ENCODE measurements at places on chromosomes 12 and 14.

- no peak for DNase-seq
These were observed 97.5 kb downstream of the ZFP36L1 start for GRCh38 chr14:68695326-68695768.

DNA sequence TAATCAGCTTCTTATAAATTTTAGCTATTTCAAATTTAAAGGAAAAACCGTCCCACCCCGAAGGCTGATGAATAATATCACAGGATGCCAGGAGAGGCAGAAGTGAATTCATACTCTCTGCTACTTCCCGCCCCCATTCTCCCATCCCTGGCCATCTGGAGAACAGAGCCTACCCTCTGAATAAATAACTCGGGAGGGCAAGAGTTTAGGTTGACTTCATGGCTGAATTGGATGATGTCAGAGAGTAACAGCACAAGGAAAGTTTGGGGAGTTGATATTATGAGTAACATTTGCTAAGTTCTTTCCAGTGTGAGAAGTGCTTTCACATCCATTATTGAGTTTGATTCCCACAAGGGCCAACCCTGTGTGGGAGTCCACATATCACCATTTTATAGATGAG, 241.6 kb downstream of the EGLN3 start:
- DNase-seq = no peak

DNA sequence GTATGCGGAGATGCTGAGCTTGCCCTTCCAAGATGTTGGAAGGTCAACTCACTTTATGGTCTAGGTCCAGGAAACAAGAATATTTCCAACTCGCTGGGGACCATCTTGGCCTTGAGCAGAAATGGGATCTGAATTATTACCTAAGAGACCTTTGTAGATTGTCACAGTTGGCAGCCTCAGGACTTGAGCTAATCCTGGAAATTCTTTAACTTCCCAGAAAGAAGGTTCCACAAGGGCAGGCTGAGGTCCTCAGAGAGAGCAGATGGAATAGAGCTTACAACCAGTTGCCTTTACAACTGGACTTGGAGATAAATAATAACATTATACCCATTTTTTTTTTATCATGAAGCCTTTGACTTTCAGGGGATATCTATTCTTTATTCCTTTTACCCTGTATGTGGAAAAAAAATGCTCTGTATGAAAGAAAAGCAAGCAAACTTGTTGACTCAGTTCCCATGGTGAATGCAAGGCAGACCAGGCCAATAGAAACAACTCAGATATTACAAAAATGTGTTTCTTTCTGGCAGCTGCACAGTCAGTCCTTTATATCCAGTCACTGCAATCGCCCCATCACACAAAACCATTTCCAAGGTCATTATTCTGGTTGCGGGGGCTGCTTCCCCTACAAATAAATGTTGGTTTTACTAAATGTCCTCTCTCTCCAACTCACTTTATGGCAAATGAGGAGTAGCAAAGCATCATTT, 401.4 kb downstream of the ZFP36L1 start:
- DNase-seq = no peak

GRCh38 chr12:754851-755562, 2.6 kb downstream of the WNK1 start:
- DNase-seq = no peak

DNA sequence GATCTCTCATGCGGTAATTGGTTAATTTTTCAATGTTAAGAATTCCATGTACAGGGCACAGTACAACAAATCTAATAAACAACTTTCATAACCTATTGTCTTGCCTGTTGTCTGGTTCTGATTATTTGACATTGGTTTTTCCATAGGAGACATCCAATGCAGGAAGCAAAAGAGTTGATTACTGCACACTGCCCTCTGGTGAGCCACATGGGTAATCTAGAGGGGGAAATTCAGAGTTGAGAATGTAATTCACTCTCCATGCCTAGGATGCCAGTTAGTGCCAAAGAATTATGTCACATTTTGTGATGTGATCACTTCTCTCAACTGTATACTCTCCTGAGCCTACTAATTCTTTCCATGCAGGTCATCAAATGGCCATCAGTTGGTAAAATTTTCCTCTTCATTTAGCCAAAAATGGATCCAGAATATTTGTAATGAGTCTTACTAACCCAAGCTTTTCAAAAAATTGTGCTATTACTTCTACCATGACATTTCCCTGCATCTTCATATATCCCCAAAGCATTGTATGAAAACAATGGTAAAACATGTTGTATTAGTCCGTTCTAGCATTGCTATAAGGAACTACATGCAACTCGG, 17.7 kb upstream of the CCDC91 start:
- peak; percentile 27 for DNase-seq

GRCh38 chr14:95255013-95255412, 64.7 kb downstream of the CLMN start:
- DNase-seq = no peak

GRCh38 chr12:100265732-100266584, 921 bp downstream of the DEPDC4 start:
- DNase-seq = no peak

DNA sequence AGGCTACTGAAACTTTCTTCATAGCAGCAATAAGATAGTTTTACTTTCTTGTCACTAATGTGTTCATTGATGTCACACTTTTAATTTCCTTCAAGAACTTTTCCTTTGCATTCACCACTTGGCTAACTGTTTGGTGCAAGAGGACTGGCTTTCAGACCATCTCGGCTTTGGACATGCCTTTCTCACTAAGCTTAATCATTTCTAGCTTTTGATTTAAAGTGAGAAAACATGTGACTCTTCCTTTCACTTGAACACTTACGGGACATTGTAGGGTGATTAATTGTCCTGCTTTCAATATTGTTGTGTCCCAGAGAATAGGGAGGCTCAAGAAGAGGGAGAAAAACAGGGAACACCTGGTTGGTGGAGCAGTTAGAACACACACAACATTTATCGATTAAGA, 41.9 kb downstream of the IFNG start:
- DNase-seq = no peak

- DNase-seq = no peak
These were observed 92.4 kb downstream of the SAMD4A start for GRCh38 chr14:54659365-54659764.

DNA sequence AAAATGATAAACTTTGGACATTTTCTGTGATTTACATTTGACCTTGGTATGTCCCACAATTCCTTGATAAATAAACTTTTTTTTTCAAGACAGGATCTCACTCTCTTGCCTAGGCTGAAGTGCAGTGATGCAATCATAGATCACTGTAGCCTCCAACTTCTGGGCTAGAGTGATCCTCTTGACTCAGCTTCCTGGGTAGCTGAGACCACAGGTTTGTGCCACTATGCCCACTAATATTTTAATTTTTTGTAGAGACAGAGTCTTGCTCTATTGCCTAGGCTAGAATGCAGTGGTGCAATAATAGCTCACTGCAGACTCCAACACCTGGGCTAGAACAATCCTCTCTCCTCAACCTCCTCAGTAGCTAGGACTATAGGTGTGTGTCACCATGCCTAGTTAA, 79.1 kb upstream of the PTGDR start:
- DNase-seq = no peak

GRCh38 chr12:31887109-31887811, 72.0 kb upstream of the RESF1 start:
- no peak for DNase-seq

GRCh38 chr12:71456316-71456715, 16.7 kb downstream of the LGR5 start:
- no peak for DNase-seq

DNA sequence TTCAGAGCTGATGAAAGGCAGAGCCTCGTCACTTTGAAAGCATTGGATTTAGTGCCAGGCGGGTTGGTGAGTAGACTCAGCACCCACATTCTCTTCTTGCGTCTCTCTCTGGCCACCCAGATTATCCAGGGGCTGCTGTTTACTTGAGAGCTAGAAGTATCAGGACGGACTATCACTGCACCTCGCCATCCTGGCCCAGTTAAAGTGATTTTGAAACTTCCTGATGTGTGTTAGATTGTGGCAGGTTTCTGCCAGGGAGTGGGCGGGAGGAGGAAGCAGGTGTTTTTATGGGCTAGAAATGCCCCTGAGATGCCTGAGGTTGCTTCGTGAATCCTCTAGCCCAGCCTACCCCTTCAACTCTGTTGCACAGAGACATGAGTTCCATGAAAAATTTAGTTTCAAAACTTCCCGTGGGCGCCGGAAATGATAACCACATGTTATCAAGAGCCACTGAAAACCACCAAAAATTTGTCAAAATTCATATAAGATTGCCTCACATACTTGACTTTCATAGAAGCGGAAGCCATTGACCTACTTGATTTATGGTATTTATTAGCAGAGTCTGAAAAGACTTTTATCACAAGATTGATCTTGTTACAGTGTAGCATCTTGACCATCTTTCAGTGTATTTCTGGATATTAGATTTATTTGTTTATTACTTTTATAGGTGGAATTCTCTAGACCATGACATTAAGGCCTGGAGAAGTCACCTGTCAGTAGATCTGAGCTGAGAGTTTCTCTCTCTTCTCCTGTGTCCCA, 466.0 kb downstream of the RAD51B start:
- no peak for DNase-seq

DNA sequence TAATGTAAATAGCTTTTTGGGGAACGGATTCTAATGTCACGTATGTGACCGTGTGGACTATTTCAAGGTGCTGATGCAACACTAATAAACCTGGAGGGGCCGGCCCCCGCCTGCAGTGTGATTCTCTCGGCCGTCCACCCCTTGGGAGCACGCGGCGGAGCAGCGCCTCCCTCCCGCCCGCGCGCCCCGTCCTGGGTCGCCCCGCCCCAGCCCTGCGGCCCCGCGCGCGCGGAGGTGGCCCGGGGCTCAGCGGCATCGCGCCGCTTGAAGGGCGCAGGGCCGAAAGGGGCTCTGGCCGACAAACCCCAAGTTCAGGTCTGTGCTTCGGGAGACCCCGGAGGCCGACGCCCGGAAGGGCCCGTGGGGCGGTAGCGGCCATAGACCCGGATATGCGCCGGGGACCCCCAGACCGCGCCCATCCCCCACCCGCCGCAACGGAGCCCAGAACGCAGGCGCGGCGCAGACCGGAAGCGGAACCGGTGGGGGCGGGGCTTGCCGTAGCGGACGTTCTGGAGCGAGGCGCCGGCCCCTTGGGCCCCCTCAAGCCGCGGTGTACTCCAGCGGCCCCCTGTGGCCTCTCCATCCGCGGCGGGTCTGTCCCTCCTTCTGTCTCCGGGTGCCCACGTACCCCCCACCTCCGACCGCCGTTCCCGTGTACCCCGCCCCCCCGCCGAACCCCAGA, at the start of gene TEX22:
Gene TEX22, plus strand, starts transcription at position 495 of the 682 bp plus-strand sequence. CDS start 803 bp downstream, outside the sequence.
- DNase-seq = peak; percentile 96

GRCh38 chr14:67331368-67332125, 28.1 kb downstream of the ATP6V1D start:
- no peak for DNase-seq

DNA sequence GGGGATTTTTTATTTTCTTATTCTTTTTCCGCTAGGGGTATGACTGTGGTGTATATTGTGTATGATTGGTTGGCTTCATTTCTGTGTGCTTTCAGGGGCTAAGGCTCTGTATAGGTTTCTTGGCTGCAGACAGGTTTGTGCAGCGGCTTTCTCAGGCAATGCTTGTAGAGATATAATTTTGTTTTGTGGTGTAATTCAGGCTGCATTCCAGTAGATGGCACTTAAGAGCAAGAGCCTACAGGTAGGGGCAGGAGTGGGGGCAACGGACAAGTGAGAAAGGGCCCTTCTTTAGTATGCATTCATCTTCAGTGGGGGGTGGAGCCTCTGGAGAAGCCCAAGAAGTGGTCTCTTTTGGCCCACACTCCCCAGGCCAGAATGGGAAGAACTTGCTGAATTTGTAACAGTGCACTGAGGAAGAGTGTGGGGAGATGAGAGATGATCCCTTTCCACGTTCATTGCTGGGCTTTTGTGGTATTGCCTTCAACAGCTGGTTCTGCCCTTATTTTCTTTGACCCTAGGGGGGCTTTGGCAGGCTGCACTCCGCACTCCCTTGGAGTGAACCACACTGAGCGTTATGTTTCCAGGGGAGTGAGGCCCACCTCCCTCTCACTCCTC, 78.6 kb downstream of the IFNG-AS1 start:
- DNase-seq = no peak

DNA sequence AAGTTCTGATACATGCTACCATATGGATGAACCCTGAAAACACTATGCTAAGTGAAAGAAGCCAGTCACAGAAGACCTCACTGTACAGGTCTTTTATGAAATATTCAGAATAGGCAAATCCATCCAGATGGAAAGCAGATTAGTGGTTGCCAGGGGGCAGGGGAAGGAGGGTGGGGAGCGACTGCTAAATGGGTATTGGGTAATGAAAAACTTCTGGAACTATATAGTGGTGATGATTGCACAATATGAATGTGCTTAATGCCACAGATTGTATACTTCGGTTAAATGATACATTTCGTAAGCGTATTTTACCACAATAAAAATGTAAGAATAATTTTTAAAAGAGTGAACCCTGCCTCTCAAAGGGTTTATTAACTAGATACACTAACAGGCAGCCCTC, 11.8 kb upstream of the KSR2 start:
- no peak for DNase-seq

DNA sequence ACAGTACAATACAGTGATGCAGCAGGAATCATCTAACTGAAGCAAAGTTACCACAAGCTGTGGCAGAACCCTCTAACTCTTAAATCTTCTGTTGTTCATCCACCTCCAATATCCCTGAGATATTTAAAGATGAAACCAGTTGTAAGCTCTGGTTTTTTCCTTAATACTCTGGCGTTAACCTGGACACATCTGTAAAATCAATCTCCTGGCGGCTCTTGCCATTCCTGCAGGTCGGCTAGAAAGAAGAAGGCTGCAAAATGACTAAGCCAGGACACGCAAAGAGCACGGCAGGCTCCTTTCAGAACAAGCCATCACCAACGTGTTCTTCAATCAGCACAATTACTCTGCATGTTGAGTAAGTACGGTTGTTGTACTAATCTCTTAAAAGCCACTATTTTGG, 309.3 kb downstream of the MED13L start:
- no peak for DNase-seq
